ENCODE measurements at places on chromosomes 3 and 15.
A peak's percentile ranks its signal among the peaks of the same experiment; 100 is the strongest.

DNA sequence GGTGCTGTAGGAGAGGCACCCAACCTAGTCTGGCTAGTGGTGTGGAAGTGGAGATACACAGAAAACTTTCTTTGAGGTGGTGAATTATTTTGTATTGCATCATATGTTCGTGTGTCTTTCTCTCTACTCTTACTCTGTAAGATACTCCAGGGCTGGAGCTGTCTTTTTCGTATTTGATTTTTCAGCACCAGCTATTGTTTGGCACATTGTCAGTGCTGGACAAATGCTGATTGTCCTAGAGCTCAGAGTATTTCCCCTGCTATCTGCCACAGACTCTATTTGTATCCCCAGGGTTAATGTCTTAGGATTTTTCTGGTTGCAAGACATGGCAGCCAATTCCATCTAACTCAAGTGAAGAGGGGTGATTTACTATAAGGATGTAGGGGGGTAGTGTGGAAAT is 110.5 kb downstream of the SAMMSON start:
- no peak for DNase-seq

DNA sequence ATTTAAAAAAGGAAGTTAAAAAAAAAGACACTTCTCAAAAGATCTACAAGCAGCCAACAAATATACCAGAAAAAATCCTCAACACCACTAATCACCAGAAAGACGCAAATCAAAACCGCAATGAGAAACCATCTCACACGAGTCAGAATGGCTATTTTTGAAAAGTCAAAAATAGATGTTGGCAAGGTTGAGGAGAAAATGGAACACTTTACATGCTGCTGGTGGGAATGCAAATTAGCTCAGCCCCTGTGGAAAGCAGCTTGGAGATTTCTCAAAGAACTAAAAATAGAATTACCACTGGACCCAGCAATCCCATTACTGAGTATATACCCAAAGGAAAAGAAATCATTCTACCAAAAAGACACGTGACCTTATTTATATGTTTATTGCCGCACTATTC is 574.7 kb upstream of the ADAMTS9 start:
- no peak for DNase-seq

DNA sequence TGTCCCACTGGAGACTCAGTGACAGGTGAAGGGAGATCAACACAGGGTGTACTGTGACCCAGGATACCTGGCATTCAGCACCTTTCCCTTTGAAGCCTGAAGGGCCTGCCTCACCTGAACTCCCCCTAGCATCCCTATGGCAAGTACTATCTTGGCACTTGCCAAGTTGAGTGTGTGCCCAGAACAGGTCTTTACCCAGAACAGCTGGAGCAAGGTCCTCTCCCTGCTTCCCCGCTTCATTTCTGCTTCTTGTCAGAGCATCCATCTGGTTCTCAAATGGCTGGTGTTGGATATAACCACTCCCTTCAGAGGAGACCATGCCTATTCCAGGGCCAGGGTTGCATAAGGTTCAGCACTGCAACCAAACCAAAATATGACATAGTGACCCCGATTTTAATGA is 73.0 kb downstream of the FAM43A start:
- DNase-seq, result no peak

DNA sequence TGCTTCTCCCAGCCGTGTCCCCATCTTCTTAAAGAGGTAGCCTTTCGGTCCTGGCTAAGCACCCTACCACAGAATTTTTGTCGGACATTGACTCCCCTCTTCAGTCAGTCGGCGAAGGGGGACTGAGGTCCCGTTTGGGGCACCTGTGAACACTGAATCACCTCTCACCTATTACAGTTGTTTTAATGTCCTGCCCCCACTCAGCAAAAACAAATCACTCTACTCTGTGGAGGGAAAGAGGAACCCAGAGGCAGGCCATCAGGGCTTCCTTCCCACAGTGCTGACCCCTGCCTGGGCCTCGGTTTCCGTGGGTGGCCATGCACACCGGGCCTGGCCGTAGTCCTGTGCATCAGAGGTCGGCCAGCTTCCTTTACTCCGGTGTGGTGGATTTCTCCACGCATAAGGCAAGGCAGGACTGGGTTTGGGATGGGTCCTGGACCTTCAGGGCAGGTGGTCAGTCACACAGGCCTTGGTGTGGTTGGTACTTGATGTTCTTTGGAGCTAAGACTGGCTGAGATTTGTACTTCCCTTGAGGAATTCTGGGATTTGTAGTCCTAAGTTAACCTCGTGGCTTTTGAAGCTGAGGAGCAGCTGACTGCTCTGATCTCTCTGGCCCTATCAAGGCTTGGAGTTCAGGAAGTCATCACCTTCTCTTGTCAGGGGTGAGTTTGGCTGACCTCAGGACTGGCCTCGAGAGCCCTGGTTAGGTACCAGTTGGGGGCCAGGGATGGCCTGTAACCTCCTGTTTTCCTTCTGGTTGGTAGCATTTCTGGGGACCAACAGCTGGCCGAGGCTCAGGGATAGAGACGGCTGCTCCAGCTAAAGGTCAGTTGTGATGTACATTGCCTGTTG is 627 bp upstream of the FAM131A start:
- DNase-seq, result peak; percentile 71

DNA sequence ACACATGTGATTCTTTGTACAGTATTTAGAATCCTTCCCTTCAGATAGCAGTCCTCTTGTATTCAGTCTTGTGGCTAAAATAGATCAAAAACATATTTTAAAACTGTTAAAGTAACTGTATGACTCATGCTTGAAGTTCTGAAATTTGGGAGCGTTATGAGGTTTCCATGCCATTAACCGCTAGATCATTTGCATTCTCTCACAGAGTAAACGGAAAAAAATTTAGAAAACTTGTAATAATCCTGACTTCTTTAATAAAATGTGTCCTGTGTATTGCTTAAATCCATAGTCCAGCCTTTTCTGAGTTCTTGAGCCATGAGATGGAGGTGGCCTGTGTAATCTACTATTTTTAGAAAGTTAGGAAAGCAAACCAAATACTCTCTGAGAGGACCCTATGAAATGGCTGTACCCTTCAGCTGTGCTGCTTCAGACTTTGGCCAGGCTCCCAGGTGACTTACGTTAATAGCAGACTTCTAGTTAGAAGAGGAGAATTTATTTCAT is 33.8 kb downstream of the MBNL1 start:
- peak; percentile 90 for DNase-seq

DNA sequence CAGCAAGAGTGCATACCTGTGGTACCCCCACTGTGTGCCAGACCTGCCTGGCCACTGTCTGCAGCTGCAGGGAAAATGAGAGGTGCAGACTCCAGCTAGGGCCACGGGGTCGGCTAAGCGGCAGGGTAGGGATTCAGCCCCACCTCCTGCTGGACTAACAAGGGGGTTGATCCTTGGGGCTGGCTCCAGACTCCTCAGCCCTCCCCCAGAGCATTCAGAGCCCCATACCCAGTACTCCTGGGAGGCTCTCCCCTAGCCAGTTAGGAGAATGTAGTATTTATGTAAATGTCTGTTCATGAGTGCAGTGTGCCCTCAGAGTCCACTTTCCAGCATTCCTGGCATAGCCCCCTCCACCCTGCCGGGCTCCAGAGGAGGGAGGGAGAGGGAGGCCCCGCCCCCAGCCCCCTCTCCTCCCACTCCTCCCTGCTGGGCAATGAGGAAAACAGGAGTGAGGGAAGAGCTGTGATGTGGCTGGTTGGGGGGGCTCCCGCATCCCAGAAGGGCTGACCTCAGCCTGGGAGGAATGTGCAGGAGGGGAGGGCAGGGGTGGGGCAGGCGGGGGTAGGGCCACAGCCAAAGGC is 4.5 kb upstream of the SEMA3B start:
- peak; percentile 86 for DNase-seq

- peak; percentile 24 for DNase-seq
Observed at GRCh38 chr15:52463638-52464037, 65.0 kb downstream of the MYO5A start.

GRCh38 chr15:40927873-40928806 is 1.0 kb upstream of the DLL4 start:
- DNase-seq, result no peak

DNA sequence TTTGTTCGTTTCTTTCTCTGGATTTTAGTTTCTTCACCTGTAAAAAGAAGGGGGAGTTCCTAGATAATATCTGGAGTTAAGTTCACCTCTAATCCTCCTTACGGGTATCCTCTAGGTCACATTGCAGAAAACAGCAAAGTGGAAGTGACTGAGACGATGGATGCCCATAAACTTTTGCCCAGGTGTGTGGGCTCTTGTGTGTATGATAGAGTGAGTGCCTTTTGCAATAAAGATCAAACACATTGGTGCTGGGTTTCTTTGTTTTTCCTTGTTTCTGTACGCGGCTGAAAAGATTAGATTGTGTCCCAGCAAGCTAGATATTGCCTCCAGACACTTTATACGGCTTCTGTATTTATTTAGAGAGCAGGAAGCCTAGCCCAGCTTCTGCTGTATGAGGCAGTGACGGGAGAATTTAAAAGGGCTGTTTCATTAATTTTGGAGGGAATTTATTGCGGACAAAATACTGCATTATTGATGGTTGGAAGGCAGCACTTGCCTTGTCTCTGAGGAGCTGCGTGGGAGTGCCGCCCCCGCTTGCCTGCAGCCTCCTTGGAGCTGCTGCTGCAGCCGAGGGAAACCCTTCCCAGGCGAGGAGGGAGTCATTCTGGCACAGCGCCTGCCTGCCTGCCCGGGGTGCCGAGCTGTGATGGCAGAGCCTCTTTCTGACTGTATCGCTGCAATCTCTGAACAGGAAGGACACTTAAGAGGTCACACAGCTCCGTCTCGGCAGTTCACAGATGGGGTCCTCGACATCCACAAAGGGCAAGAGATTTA is 38.5 kb downstream of the PYDC2 start:
- peak; percentile 61 for DNase-seq

GRCh38 chr3:106261915-106262683 is 393.3 kb upstream of the CBLB start:
- DNase-seq, result peak; percentile 29

DNA sequence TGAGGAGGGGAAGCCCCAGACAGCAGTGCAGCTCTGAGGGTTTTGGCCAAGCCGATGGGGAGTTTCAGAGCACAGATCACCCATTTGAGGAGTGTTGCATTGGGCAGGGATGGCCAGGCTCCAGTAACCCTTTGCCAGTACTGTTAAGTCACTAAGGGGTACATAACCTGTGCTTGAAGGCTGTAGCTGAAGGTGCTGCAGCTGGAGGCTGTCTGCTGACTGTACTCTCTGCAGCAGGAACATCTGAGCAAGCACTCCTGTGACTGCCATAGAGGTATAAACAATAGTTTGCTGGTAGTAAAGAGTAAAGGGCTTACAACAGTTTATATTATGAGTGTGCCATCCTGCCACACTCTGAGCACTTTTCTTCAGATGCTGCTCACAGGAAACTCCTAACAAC is 297.8 kb downstream of the EPHA3 start:
- DNase-seq, result no peak

DNA sequence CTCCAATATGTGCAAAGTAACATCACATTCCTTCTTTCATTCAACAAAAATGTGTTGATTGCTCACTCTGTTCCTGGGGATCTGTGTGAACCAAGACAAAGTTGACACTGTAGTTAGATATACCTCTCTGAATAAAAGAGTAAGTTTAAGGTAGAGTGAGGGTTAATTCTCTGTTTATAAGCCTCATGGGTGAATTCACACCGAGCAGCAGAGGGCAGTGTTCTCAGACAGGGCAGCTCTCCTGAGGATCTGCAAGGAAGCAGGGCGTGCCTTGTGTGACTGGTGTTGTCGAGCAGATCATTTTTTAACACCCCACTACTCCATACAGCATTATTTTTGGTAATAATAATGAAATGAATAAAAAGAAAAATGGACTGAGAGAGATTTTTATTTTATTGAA is 34.4 kb downstream of the PAQR9 start:
- DNase-seq, result peak; percentile 59

DNA sequence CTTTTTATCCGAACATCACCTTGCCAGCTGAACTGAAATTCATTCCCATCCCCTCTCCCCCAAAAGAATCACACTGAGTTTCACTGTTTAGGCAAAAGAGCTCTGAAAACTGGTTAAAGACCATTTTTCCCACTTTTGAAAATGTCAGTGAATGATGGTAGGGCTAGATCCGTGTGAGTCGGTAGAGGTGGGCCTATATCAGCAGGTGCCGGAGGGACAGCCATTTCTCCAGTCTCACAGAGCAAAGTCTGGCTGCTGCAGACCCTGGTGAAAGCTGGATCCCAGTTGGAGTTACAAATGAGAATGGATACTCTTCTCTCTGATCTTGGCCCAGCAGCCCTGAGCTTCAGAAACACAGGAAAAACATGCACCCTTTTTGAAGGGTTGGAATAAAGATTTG is 10.9 kb downstream of the ENTPD3 start:
- DNase-seq, result no peak

DNA sequence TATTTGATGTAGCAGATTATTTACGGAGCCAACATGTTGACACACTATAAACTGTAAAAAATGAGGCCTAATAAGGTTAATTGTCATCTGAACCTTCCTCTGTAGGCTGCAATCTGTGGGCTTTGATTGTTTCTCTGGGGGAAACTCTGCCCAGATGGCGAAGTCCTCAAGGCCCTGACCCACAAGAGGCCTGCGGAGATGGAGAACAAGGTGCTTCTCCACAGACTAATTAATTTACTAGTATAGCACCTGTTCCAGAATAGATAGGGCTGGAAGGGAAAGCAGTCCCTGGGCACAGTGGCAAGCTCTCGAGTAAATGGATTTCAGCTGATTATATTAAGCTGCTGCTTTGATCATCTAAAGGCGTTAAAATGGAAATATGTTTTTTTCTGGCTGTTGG is 338.8 kb upstream of the DNAJC19 start:
- DNase-seq, result no peak

DNA sequence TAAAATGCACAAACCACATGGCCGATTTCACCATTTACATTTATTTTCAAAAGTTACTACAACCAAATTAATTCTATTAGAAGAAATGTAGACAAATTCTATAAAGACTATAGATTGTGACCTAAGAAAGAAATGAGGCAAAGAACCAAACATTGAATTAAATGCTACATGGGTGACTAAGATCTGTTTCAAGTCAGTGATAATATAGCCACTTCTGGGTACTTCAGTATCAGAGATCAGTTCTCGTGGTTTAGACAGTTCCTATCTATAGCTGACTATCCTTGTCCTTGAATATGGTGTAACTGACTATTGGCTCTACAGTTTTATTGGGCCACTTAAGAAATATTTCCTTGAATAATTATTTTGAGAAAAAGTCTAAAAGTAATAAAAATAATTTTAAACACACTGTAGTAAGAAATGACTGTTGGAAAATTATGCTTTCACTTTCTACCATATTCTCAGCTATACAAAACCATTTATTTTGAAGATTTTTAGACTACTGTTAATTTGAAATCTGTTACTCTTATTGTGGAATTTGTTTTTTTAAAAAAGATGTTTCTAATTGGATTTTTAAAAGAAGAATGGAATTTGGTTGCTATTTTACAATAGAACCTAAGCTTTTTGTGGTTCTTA is 14.1 kb downstream of the KCNMB3 start:
- DNase-seq, result no peak

DNA sequence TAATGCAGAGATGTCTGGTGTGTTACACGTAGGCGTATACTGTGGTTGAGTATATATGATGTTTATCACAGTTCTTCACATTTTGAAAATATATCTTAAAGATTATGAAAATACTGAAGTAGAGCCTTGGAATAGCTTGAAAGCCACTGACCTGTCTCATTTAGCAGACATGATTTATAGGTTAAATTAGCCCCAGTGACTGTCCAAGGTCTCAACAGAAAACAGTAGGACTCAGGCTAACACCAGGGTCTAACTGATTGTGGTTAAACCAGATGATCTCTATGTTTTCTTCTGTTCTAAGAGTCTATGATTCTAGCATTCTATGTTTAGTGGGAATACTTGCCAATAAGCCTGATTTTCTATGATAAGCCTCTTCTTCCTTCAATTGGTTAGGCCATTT is 166.4 kb upstream of the NR2E3 start:
- DNase-seq, result no peak

GRCh38 chr15:86839502-86839901 is 759.8 kb downstream of the AGBL1 start:
- DNase-seq, result no peak

- DNase-seq, result no peak
Observed at GRCh38 chr15:62612771-62613170, 429.8 kb upstream of the TPM1 start.

All from fibroblast of pulmonary artery (primary cell).